Amygdala (tissue), 56 donors: ENCODE measurements at places on chromosomes 2 and 18.

- DNase-seq: no peak
These were observed 17.2 kb upstream of the ITGAV start for GRCh38 chr2:186572705-186573104.

GRCh38 chr2:46937471-46937901 is 21.9 kb upstream of the MCFD2 start:
- DNase-seq: no peak

GRCh38 chr2:223576873-223577272 is 25.3 kb downstream of the SCG2 start:
- no peak for DNase-seq

DNA sequence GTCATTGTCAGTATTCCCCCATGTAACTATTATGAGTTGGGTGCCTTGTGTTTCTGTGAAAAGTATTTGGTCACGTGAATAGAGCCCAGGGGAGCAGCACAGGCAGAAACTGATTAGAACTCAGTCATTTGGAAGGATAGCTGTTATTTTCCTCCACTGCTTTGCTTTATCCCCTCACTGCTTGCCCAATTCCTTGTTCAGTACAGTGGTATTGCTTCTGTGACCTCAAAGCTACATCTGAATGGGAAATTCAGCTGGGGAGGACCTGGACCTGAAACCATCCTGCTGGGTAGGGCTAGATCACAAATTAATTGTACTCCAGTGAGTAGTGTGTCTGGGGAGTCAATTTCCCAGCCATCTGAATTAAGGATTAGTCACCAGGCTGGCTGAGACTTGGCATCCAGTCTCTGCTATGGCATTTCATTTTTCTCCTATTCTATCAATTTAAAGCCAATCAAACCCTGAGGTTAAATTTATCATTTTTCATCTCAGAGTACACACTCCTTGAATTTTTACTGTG is 1231.6 kb upstream of the GYPC start:
- DNase-seq: no peak

DNA sequence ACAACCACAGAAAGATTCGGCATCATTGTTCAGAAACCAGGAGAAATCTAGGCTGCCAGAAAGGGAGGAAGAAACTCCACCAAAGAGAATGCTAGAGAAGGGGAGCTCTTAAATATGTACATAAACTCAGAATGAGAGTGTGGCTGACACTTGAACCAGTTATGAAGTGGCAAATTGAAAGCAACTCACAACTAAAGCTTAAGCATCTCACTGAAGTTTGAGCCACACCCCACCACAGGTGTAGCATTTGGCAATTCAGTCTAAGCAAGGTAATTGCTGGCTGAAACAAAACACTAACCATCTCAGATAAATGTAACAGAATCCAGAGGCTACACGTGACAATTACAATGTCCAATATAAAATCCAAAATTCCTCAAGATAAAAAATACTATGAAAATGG is 168.4 kb downstream of the DOK6 start:
- no peak for DNase-seq

DNA sequence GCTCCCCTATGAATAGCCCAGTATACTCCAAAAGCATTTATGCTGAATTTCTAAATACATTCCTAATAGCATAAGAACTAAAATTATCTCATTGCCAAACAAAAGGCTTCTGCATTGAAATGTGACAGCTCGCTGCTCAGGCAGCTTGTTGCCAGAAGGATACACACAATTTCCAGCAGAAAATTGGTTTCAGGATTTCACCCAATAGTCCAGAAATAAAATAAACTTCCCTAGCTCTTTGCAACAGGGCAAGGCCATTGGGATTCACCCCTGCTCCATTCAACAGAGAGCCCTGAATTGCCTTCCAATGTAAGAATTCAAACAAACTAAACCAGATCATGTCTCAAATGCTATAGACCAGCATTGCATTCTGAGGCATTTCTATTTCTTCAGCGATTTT is 70.7 kb downstream of the RBM43 start:
- DNase-seq: no peak

DNA sequence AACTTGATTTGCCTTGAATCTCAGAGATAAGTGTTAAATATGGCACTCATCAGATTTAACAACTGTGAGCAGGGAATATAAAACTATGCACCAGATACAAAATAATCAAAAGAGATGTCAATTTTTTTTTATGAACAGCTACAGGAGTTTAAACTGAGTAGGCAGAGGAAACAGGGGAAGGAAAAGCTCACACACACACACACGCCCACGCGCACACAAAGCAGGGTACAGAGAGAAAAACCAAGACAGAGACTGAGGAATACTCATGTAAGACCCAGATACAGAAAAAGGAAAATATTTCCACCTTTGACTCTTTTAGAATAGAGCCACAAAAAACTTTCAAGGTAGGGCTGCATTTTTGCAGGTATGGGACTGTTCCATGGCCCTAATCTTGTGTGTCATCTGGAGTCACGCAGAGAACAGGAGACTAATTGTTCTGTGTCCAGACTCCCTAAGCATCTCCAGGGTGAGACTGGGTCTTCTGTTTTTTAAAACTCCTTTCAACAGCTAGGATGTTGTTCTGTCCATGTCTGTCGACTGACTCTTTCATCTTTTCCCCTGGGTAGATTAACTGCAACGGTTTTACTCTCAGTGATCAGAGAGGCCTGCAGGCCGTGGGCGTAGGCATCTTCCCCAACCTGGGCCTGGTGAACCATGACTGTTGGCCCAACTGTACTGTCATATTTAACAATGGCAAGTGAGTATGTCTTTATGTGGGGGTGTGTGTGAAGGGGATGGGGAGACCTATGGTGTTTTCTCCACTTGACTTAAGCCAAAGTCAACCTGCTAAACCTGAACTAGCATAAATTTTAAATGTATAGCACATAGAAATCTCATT is 23.0 kb downstream of the SMYD1 start:
- no peak for DNase-seq

GRCh38 chr18:26864658-26865057 is 849 bp downstream of the AQP4 start:
- no peak for DNase-seq

DNA sequence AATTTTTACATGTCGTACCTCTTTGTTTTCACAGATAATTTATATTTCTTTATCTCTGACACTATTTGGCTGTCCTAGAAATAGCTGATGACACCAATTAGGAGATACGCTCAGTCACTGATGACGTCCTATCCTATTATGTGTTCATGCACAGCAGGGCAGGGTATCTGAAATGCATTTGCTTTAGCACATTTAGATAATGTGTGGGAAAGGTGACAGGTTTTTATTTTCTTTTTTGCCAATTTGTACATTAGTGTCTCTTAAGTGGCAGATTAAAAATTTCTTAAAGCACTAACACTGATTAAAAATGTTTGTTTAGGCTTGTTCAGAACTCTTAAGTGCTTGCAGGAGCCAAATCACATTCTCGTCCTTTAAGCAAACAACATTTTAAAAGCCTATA is 39.7 kb downstream of the CDC42EP3 start:
- no peak for DNase-seq

GRCh38 chr2:194495046-194495445 is 1162.0 kb upstream of the SLC39A10 start:
- no peak for DNase-seq

GRCh38 chr18:45771587-45772480 is 47.9 kb downstream of the SLC14A1 start:
- DNase-seq: no peak

DNA sequence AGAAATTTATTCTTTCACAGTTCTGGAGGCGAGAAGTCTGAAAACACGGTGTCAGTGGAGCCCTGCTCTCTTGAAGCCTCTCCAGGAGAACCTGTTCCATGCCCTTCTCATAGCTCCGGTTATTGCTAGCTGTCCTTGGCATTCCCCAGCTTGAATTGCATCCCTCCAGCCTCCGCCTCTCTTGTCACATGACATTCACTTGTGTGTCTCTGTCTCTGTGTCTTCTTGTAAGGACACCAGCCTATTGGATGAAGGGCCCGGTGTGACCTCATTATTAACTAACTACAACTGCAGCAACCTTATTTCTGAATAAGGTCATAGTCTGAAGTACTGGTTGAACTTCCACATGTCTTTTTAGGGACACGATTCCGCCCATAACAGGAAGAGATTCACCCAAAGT is 4.5 kb upstream of the PRSS56 start:
- no peak for DNase-seq

DNA sequence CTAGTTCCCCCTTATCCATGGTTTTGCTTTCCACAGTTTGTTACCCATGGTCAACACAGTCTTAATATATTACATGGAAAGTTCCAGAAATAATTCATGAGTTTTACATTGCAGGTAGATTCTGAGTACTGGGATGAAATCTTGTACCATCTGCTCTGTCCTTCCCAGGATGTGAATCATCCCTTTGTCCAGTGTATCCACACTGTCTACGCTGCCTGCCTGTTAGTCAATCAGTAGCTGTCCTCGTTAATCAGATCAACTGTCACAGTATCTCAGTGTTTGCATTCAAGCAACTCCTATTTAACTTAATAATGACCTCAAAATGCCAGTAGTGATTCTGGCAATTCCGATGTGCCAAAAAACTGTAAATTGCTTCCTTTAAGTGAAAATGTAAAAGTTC is 76.3 kb downstream of the DYNC1I2 start:
- DNase-seq: no peak

DNA sequence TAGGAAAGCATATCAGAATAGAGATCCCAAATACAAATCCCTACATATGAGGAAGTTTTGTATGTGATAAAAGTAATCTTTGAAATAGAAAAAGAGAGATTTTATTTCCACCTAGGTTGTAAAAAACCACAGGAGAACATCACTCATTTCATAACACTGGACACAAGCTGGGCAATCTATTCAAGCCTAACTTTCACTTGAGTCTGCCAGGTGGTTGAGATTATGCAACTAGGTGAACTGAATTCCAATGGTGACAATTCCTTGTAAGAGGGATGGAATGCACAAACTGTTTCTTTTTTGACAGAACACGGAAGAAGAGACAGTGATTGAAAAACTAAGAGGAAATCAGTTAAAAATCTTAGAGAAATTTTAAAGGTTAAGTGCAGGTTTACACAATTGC is 619.6 kb upstream of the TMEFF2 start:
- DNase-seq: no peak

GRCh38 chr2:235773188-235773928 is 279.5 kb downstream of the AGAP1 start:
- no peak for DNase-seq

- no peak for DNase-seq
These were observed 221.0 kb upstream of the OSR1 start for GRCh38 chr2:19579461-19579860.

- no peak for DNase-seq
These were observed 440.5 kb downstream of the NBAS start for GRCh38 chr2:15120631-15121030.

DNA sequence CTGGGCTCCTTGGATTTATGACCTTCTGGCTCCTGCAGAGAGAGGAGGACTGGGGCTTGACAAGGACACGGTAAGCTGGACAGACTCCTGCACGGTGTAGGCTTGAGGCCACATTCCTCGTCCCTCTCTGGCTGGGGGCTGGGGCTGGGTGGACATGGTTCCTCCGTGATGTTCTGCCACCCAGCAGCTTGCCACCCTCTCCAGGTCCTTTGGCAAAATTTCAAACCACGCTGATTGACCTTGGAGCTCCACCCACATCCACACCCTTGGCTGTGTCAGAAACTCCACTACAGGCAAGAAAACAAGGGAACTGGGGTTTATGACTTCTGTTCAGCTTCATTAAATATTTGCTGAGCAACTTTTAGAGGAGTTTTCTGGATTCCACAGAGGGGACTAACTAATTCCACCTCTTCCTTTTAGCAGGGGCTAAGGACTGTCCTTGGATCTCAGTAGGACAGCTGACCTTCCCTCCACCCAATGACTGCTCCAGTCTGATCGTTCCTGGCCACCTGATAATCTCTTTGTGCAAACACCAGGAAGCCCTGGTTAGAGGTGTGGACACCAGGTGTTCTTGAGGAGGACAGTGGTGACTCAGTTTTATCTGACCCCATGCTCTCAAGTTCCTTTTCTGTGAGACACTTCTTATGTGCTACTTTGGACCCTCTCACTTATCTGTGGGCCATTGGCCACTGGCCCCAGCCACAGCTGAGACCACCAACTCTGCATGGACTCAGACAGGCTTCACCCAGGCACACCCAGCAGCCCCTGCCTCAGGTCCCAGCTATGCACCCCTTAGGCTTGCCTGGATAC is 29.3 kb downstream of the GPR55 start:
- no peak for DNase-seq

GRCh38 chr2:191404568-191404991 is 159.4 kb downstream of the MYO1B start:
- no peak for DNase-seq

GRCh38 chr2:62706721-62707521 is 1.4 kb downstream of the EHBP1 start:
- no peak for DNase-seq
